GM04503 (cell line): ENCODE measurements at places on chromosomes 5 and 9.

- no peak for DNase-seq
Observed at GRCh38 chr5:84228266-84228665, 156.4 kb downstream of the EDIL3 start.

GRCh38 chr9:128473104-128473503 is 17.3 kb downstream of the ODF2 start:
- no peak for DNase-seq

DNA sequence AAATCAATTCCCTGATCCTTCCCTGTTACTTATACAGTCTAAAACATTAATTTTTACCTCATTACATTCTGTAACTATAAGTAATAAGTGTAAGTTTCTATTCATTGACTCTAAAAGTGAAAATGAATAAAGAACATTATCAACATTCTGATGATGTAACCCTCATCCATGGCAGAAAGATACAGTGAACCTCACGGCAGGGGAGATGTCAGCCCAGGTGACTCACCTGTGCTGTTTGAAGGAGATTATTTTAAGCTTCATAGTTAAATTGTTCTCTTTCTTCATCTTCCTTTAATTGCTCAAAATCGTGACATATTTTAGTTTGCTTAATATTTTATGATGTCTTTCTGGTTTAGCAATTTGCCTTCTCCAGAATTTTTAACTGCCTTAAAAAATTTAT is 268.1 kb downstream of the FSTL4 start:
- no peak for DNase-seq

GRCh38 chr5:50623666-50624065 is 42.8 kb upstream of the PARP8 start:
- no peak for DNase-seq

- DNase-seq = no peak
Observed at GRCh38 chr5:139164020-139164419, 34.1 kb downstream of the SIL1 start.

DNA sequence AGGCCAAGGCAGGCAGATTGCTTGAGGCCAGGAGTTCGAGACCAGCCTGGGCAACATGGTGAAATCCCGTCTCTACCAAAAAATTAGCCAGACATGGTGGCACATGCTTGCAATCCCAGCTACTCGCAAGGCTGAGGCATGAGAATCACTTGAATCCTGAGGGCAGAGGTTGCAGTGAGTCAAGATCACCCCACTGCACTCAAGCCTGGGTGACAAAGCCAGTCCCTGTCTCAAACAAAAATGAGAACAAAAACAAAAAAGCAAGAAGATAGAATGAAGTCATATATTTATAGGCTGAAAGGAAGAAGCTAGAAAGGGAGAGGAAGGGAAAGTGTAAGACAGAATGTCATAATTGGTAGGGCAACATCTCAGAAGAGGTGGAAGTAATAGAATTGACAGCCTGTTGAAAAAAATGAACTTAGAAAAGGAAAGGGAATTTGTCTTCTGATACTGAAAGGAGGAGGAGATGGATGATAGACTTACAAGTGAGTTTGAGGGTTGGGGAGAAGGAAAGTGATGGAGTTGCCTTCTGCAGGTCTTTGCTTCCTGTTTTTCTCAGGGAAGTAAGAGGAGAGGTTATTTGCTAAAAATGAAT is 32.2 kb downstream of the CARD6 start:
- DNase-seq = no peak

DNA sequence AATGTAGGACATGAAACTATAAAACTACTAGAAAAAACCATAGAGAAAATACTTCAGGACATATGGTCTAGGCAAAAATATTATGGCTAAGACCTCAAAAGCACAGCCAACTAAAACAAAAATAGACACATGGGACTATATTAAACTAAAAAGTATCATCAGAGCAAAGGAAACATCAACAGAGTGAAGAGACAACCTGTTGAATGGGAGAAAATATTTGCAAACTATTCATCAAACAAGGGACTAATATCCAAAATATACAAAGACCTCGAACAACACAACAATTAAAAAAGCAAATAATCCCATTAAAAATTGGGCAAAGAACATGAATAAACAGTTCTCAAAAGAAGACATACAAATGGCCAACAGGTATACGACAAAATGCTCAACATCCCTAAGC is 210.9 kb downstream of the PCSK1 start:
- no peak for DNase-seq

- no peak for DNase-seq
Observed at GRCh38 chr9:70111042-70111602, 67.5 kb downstream of the MAMDC2 start.

DNA sequence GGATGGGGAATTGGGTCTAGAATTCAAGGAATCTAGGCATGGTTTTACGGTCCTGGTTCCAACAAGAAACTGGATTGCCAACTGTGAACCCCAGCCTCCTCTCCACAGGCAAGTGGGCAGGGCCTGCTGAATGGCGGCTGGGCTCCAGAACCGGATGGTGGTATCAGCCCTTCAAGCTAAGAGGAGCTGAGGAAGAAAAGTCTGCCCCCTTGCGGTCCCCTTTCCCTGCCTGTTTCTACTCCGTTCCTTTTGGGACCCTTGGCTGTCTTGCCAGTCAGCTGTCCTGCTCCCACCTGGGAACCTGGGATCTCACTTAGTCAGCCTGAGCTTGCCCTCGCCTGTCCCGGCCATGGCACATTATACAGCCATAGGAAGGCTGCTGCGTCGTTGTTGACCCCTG is 234.4 kb upstream of the DAPK1 start:
- no peak for DNase-seq
